ENCODE measurements at places on chromosomes 2 and 18. TPM values are rescaled to one million over a fixed set of nuclear protein-coding genes. Genes with fewer than 3 reads are reported as not detected.

Gene FKBP1B
- total RNA-seq = 0.71 TPM

DNA sequence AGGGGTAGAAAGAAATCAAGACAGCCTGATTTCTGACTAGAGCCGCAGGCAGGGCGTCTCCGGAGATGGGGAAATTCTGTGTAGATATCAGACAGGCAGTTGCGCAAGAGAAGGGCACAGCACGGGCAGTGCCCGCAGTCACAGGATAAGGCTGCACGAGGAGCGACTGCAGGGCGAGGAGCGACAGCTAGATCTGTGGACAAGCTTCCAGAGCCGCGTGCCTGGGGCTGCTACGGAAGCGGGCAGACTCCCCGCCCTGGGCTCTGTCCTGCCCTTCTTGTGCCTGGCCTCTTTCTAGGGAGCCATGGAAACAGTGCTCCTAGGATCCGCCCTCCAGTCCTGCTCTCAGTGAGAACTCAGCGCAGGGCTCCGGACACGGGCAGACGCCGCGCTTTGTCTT, 12.6 kb downstream of the MC5R start:
- DNase-seq = no peak

GRCh38 chr2:218395090-218395444, 4.6 kb upstream of the CTDSP1 start:
- no peak for DNase-seq

DNA sequence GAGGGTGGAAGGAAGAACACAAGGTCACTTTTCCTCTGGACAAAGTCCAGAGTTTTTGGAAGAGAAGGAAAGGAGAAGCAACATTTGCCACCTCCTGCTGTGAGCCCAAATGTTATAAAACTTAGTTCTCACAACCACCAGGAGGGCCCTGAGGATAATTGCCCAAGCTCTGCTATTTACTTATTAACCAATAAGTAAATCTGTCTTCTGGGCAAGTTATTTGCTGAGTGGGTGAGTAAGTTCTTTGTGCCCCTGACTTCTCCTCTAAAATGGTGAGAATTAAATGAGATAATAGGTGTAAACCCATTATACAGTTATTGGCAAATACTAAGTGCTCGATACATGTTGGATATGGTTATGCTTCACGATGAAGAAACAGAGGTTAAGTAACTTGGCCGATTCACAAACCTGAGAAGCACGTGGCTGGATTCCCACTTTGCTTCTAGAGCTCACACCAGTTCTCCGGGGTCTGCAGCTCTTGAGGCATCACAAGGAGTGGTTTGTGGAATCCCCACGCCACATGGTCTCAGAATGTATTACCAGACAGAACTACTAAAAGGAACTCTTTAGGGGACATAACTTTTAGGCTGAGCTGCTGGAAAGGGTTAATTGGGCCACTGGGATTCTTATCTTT, 164.1 kb downstream of the MYCN start:
- DNase-seq = no peak

DNA sequence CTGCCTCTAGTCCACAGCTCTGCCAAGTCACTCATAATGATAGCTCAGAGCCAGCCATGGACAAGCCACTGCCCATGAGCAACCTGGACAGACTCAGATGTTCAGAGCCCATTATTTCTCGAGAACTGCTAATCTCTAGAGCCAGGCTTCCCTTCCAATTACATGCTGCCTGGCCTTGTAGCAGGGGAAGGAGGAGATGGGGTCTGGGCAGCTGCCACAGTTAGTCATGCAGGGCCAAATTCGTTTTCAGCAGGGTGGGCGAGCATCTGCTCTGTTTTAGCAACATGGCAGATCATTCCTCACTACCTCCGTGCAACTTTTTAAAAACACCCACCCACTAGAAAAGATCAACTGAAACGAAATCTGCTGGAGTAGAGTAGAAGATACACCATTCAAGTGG, 141.8 kb downstream of the MYO5B start:
- DNase-seq = no peak

Gene GPBAR1
- total RNA-seq = 0.29 TPM

Gene ELOA2
- not detected for total RNA-seq

GRCh38 chr2:214966420-214966819, 156.9 kb upstream of the BARD1 start:
- DNase-seq = no peak

Gene C2orf66
- total RNA-seq = not detected

Gene INHA
- total RNA-seq = not detected

- DNase-seq = no peak
Observed at GRCh38 chr2:54310311-54310710, 54.3 kb upstream of the TSPYL6 start.

GRCh38 chr18:60096428-60096827, 196.6 kb downstream of the PMAIP1 start:
- DNase-seq = no peak

Gene TCF23
- not detected for total RNA-seq

Gene DNAJC5G
- total RNA-seq = not detected

Gene RAD51AP2
- total RNA-seq = not detected

DNA sequence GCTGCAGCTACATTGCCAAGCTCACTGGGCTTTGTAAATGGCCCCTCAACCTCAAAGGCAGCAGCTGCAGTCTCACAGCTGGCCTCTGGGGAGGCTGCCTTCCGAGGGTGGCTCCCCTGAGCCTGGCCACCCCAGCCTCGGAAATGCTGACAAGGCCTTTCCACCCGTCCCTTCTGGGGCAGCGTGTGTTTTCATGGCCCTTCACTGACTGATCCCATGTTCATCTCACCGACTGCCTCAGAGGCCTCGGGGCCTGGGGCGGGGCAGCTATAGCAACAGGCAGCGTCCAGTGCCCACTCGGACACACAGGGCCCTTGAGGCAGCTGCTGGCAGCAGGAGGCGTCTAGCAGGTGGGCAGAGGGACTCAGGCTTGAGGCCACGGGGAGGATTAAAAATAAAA, 149.7 kb downstream of the GLI2 start:
- peak; percentile 45 for DNase-seq

- DNase-seq = no peak
Observed at GRCh38 chr2:69356471-69356870, 30.6 kb downstream of the GFPT1 start.

Gene REEP1
- 0.22 TPM for total RNA-seq

GRCh38 chr2:98702858-98703620, 27.9 kb downstream of the MGAT4A start:
- peak; percentile 27 for DNase-seq

Gene UGT1A10
- 0.11 TPM for total RNA-seq

Gene HOXD12
- 1.0 TPM for total RNA-seq

DNA sequence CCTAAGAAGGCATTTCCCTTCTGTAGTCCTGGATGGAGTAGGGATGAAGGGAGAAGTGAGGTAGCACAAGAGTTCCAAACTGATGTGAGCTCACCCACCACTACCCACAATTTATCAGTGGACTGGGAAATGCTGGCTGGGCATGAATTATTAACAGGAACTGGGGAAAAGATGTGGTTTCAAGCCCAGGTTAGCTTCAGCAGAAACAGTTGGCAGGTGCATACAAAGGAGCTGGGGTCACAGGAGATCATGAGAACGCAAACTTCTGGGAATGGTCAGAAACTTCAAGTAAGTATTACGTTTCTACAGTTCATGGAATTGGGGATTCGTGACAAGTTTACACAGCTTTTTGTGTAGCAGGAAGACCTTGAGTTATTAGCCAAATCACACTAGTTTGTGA, 5.4 kb downstream of the CCDC141 start:
- DNase-seq = no peak

Gene HSBP1L1
- 21.3 TPM for total RNA-seq

Gene NT5C1B
- not detected for total RNA-seq

Gene NOL4
- total RNA-seq = 18.5 TPM

GRCh38 chr2:65915273-65915672, 482.9 kb upstream of the SPRED2 start:
- no peak for DNase-seq

- no peak for DNase-seq
Observed at GRCh38 chr2:234328444-234328990, 168.4 kb downstream of the ARL4C start.

DNA sequence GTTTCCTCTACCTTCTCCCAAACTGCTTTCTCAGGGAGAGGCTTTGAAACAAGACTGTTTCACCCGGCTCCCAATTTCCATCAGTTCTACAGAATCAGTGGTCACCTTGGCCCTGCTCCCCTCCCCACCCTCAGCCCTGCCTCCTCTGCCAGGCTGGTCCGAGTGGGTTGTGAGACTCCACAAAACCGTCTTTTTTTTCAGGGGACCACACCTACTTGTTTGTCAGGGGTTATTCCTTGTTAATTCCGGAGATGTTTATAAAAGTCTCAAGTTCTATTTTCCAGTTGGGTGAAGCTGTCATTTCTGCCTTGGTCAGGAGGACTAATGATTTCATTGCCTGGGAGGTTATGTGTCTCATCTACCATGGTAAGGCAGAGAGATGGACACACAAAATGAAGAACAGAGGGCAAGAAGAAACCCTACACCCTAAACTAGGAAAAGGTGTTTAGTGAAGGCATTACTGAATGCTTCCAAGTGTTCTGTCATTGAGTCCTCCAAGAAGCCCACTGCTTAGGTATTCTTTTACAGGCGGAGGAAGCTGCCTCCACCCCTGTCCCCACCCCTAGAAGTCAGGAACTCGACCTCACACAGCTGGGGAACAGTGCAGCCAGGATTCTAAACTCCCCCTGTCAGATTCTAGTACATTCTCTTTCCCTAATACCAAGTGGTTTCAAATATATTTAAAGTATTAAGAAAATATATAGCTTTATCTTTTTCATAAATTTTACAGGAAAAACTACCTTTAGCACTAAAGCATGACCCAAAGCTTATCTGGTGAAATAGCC, 46.3 kb downstream of the COPS8 start:
- DNase-seq = no peak

Gene TPRKB
- total RNA-seq = 78.0 TPM

Gene RASGRP3
- total RNA-seq = 19.3 TPM

Measured in Karpas-422 (cell line).